ENCODE measurements at places on chromosomes 7 and 10.

- DNase-seq: no peak
These were observed 303.0 kb downstream of the ELMO1 start for GRCh38 chr7:37145682-37146081.

DNA sequence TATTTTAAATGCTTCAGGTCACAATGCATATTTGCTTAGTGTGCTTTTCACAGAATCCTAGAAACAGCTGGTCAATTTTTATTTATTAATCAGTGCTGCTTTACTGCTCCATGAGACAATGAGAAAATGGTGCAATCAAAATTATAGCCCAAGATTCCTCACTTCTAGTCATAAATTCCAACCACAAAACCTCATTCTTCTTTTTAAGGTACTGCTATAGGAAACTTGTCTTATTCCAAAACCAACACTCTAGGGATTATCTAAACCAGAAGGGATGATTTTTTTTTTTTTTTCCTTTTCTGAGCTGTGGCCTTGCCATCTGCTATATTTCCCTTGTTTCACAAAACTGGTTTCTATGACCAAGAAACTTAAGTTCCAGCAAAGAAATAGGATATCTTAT is 64.0 kb upstream of the SEMA3A start:
- DNase-seq: no peak

DNA sequence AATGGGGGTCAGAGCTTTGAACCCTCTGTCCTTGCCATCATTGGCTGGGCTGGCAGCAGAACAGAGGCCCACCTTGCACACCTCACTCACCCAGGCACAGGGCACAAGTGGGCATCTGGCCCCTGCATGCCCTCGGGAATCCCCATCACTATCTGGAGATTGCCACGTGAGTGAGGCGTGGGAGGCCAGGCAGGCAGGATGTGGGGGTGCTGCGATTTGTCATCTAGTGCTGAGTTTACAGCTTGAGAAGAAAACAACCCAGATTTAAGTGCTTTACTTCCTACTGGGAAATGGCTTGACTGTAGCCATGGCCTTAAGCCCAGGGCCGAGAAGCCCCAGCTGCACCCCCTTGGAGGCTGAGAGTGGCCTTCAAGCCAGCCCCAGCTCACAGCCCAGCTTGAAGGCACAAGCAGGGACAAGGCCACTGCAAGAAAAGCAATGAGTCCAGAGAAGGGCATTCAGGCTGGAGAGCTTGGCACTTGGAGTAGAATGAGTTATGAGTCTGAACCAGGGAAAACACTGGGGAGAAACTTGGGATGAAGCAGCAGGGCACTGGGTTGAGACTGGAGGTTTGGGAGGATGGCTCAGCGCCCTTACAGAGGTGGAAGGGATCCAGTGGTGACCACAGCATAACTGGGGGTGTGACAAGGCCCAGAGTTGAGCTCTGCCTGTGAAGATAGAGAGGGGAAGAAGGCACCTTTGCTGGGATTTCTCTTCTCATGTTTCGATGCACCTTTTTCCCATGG is 123.0 kb downstream of the CXCL12 start:
- no peak for DNase-seq

DNA sequence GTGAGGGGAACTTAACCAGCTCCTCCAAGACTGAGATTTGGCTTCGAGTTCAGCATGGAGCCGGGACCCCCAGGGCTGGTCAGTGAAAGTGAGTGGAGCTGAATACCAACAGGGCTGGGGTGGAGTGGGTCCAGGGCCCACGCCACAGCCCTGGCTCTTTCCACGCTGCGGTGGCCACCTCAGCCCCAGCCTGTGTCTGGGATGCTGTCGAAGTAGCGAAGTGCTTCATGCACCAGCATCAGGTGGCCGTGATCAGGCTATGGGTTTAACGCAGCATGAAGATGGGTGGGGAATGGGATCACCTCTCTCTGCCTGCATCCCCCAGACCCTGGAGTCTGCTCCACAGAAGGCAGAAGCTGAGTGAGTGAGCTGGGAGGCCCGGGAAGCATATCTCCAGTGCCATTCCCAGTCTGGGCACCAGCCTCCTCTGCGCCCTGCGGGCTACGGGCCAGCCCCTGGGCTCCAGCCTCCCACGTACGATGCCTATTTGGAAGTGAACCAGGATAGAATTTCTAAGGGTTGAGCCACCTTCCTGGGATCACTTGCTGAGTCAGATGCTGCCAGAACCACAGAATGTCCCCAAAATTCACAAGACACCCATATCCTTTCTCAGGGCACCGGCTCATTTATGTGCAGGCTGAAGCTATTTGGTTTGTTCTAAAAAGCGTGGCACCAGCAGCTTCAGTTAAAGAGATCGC is 131.1 kb upstream of the CHST15 start:
- no peak for DNase-seq

DNA sequence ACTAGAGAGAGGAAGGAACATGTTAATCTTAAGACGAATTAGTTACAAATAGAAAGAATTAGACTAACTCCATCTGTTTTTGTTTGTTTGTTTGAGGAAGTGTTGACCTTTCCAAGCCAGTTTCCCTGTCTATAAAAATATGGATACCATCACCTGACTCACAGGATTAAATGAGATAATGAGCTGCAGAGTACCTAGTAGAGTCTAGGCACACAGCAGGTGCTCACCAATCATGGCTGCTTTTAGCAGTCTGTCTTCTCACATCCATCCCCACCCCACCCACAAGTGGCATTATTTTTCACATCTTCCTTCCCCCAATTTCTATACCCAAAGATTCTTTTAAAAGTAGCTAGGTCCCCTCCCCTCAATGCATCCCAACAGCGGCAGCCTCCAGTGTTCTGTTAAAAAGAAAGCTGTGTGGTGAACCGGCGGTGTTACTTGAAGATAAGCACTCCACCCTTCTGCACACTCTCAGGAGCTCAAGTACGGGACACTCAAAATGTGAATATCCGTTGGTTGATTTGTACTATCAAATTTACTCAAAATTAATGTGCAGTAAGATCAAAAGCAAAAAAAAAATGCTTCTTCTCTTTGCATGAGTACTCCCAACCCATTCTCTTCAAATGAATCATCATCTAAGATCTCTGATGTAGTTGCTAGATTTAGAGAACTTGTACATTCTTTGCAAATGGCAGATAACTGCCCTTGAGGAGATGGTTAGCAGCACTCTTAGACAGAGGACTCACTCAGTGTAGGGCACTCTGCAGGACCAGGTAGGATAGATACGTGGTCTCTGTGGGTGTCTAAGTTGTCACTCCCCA is 145.4 kb upstream of the ASAH2 start:
- no peak for DNase-seq

- no peak for DNase-seq
These were observed 10.7 kb upstream of the PANK1 start for GRCh38 chr10:89655722-89656121.

GRCh38 chr10:50807851-50808776 is 68.4 kb downstream of the ASAH2B start:
- DNase-seq: no peak

DNA sequence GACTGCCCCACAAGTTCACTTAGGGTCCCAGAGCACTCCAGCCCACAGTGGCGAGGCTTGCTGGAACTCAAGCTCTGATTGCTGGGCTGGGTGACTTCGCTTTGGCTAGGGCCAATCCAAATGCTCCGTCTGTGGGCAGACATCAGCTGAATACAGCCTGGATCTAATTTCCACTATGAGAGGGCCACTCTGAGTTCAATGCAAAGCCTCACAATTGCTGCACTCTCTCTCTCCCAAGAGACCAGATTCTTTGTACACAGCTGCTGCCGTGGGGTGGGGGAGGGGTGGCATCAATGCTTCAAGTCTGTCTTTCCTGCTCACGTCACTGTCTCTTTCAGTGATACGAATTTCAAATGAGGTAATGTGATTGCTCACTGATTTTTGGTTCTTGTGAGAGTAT is 47.3 kb upstream of the BPGM start:
- no peak for DNase-seq

DNA sequence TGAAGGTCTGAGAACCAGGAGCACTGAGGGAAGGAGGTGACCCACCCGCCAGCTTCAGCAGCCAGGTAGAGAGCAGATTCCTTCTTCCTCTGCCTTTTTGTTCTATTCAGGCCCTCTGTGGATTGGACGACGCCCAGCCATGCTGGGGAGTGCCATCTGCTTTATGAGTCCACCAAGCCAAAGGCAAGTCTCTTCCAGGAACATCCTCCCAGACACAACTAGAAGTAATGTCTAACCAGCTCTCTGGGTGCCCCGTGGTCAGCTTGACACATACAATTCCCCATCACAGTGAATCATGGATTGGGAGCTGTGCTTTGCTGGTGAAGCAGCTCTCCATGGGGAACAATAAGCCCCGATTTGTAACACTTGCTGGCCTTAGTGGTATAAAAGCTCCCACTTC is 125.2 kb downstream of the CCDC3 start:
- DNase-seq: no peak

DNA sequence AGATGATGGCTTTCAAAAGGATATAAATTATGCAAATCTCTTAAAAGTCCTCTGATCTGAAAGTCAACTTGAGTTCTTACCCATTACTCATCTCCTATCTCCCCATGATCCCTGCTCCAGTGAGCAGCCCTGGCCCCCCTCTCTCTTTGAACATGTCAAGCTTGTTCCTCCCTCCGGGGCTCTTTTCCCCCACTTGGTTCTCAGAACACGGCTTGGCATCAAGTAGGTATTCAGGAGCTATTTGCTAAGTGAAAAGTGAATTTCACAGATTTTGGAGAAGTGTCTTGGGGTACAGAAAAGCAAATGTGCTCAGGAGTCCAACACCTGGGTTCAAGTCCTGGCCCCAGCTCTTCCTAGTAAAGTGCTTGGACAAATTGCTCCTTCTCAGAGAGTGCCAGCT is 98.3 kb upstream of the CTBP2 start:
- no peak for DNase-seq

DNA sequence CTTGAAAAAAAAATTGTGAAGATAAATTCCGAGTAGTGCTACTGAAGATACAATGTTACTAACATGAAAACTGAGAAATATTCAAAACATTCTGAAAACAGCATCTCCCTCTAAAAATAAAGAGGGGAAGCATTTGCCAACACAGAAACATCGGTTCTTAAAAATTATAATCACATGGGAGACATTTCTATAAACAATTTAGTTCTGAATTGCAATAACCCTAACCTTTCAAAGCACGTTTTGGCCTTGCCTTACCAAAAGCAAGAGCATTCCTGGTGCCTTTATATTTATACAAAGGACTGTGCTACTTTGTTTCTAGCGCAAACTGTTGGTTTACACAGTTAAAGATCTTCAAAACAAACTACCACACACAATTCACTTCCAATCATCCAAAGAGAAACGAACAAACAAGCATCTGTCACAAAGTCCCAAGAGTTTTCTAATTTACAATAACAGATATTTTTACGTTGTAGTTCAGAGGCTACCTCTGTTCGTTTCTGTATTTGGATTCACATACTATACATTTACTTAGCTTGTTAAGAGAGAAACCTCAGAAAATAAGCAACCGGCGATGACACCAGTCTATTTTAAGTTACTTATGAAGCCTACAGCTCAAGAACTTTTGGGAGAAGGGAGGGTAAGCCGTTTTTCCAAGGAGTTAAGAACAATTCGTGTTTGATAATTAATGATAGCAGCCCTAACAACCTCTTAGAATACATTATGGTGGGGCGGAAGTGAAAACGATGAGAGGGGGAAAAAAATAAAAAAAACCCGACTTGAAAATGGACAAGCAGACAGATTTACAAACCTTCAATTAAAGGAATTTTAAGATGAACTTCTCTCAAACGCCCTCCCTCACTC is 1.3 kb downstream of the ABI1 start:
- DNase-seq: no peak

- no peak for DNase-seq
These were observed 85.7 kb downstream of the ANLN start for GRCh38 chr7:36475381-36475780.

DNA sequence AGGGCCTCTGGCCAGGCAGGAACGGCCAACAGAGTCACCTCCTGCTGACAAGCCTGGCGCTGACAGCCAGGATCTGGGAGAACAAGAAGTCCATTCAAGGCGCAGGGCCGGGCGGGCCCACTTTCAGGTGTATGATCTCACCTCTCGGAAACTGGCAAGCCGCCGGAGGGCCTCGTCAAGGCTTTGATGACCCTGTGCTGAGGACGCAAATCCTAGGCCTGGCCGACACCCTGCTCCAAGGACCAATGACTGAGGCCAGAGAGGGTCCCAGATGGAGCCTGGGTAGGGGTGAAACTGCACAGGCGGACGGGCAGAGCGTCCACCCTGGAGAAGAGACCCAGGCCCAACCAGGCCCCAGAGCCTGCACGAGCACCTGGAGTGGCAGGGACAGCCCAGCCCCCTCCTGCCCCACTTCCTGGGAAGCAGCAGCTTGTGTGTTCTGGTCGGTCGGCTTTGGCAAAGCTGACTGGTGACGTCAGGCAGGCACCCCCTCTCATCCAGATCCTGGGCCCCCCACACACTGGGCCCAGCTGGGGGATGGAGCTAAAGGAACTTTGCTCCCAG is 30.6 kb downstream of the MYL10 start:
- DNase-seq: no peak

DNA sequence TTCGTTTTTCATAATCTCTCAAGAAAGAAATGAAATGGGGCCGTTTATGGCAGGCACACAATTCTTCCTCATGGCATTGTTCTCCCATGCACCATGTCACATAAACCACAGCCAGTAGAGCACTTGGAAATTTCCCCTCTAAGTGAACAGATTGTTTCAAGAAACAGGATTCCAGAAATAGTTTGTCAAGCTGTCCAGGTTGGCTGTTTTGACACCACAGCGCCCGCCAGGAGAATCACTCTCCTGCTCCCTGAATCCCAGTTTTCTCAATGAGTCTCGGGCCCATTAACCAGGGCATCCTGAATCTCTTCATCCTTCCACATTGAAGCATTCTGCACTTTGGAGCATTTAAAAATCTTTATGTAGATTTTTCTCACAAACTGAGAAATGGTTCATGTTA is 172.2 kb upstream of the NEBL start:
- DNase-seq: no peak

GRCh38 chr7:80923211-80923612 is 4.4 kb upstream of the SEMA3C start:
- DNase-seq: no peak

DNA sequence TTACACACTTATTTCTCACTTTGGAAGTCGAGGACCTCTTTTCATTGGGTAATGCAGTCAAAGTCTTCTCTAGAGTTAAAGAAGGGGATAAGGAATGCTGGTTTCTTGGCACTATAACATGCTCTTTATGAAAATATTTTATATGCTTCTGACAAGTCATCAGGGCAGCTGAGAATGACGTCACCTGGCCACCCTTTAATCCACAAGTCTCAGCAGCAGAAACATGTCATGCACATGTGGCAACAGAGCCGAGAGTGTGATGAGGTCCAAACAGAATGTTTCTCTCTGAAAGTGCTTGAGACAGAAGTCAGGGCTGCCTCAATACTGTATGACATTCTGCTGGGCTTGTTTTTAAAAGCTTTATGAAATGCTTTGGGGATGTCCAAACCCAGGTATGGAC is 63.5 kb upstream of the C10orf90 start:
- no peak for DNase-seq
